Stimulated activated CD4-positive, alpha-beta T cell treated with anti-CD3 and anti-CD28 coated beads, TNF-alpha, amount 100 ng/mL, for 4 hours (primary cell): ENCODE measurements at places on chromosomes 12 and 14.
A peak's percentile ranks its signal among the peaks of the same experiment; 100 is the strongest.

GRCh38 chr14:90198541-90199060 lies 57.8 kb upstream of the PSMC1 start:
- DNase-seq, result no peak

DNA sequence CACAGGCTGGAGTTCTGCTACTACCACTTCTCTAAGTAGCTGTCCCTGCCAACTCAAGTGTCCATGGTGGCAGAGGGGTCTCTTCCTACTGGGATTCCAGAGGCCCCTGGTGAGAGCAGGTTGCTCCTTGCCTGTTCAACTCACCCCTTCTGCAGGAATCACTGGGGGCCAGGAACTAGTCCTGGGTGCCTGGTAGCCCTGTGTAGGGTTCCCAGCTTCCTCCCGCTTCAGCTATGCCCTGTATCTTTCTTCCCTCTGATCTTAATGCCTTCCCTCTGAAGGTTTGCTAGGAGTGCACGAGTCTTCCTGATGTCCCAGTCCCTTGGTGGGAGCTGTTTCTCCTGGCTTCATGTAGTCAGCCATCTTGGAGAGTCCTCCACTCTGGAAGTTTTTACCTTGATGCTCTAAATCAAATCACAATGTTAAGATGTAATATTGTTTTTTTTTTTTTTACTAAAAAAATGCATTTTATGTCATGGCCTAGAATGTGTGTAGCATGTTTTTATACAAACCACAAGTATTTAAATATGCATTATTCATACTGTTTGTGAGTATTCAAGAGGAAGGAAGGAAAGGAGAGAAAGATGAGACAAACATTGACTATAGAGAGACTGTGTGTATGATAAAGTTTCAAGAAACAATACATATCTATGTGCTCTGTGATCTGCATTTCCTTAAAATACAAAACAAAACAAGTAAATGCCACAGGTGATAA lies 54.7 kb downstream of the FRS2 start:
- DNase-seq, result no peak

DNA sequence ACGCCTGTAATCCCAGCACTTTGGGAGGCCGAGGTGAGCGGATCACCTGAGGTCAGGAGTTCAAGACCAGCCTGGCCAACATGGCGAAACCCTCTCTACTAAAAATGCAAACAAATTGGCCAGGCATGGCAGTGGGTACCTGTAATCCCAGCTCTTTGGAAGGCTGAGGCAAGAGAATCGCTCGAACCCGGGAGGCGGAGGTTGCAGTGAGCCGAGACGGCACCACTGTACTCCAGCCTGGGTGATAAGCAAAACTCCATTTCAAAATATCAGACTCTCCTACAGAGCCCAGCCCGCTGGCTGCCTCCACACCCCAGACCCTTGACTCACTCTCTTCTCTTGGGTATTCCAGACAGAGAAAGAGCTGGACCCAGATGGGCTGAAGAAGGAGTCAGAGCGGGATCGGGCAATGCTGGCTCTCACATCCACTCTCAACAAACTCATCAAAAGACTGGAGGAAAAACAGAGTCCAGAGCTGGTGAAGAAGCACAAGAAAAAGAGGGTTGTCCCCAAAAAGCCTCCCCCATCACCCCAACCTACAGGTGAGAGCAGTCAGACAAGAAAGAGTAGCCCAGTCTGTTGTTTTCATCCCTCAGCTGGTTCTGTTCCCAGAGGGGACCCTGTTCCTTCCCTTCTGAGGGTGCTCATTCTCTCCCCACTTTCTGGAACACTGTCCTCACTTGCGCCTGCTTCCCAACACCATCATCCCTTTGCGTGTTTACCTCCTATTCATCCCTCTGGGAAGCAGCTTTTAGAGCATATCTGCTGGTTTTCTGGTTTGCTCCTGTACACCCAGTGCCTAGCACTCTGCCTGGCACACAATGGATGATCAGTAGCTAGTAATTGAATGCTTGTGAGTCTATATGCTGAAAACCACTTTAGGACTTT lies 19.7 kb downstream of the AGAP2 start:
- DNase-seq, result no peak

DNA sequence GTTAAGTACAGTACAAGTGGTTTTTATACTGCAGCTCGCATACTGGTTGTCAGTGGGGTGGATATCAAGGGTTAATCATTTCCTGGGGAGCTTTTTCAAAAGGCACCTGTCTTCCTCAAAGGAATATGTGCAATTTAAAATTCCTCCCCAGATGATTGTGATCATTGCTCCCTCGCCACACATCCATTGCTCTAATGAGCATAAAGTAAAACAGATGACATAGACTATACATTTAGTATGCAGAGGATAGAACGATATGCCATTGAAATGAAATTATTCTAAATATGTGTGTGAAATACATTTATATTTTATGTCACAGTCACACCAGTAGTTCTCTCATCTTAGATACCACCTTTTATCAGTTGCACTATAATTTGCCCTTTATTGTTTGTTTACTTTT lies 36.4 kb upstream of the KCNMB4 start:
- DNase-seq, result no peak

DNA sequence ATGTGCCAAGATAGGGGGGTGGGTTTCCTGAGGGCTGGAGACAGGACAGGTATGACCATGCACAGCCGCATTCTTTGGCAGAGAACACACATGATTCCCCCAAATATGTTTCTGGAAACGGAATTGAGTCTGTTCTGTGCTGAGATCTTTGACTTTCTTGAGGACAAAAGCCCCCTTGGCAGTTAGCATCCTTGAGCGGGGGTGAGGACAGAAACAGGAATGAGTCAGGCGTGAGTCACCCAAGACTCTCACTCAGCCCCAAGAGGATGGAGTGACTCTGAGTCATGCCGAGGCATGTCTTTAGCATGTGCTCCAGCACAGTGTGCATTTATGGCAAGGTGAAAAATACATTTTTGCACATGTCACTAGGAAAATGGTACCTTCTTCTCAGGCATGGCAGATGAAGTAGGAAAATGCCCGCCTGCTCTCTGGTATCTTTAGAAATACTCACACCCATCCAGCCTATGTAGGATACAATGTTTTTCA lies 52.1 kb downstream of the DAD1 start:
- DNase-seq, result peak; percentile 84

GRCh38 chr14:91356181-91356763 lies 61.3 kb downstream of the CCDC88C start:
- no peak for DNase-seq

DNA sequence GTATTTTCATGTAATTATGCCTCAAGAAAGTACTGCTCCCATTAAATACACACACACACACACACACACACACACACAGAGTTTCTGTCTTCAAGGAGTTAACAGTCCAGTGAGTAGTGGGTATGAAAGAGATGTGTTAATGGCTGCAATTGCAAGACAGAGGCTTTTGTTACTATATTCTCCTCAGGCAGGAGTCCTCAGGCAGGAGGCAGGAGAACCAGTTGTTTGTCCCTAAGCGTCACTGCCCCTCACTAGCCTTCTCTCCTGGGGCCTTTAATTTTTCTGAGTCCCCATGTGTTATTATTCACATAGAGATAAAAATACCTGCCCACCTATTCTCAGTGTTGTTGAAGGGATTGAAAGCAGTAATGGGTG lies 31.2 kb downstream of the DAD1 start:
- no peak for DNase-seq

- no peak for DNase-seq
These were observed 20.1 kb upstream of the FGD4 start for GRCh38 chr12:32379213-32379612.

DNA sequence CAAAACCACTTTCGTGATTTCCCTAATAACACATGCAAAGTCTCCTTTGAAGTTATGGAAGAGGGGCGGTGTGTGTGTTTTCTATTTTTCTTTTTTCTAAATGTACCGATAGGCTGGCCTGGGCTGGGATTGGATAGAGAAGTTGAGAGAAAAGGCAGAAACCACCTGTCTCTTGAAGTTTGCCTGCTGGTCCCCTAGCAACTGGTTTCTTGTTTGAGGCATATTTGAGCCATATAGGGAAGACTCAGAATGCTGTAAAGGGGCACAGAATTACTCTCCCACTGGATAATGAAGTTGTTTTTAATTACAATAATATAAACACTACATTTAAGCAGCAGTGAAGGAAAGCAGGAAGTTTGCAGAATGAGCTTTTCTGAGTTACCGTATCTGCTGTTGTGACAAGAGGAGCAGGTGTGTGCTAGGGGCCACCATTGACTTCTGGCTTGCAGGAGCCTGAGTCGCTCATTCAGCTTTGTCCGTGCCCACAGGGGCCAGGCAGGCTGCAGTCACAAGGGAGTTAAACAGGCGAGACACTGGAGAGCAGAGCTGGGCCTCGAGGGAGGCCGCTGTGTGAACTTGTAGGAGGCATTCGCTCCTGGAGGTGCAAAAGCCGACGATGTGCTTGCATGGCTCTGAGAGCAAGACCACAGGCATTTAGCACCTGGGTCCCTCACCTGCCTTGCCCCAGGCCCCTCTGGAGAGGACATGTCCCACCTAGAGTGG lies 173.8 kb upstream of the RGS6 start:
- DNase-seq, result no peak

- no peak for DNase-seq
These were observed 206.0 kb upstream of the PLEKHG7 start for GRCh38 chr12:92496790-92497189.

DNA sequence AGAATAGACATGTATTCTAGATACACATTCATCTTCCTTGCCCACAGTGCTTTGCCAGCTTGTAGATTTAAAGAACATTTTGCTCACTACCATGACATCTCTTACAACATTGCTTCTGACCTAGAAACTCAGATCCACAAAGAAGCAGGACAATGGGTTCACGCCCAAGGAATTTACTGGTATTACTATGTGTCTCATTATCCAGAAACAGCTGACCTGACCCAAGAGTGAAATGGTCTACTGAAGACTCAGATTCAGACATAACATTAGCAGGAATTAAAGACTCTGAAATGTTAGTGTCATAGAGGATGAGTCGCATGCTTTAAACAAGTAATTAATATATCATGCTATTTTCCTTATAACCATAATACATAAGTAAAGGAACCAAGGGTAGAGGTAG lies 731.4 kb downstream of the GALC start:
- no peak for DNase-seq

GRCh38 chr12:113647048-113647447 lies 175.4 kb upstream of the LHX5 start:
- DNase-seq, result no peak

DNA sequence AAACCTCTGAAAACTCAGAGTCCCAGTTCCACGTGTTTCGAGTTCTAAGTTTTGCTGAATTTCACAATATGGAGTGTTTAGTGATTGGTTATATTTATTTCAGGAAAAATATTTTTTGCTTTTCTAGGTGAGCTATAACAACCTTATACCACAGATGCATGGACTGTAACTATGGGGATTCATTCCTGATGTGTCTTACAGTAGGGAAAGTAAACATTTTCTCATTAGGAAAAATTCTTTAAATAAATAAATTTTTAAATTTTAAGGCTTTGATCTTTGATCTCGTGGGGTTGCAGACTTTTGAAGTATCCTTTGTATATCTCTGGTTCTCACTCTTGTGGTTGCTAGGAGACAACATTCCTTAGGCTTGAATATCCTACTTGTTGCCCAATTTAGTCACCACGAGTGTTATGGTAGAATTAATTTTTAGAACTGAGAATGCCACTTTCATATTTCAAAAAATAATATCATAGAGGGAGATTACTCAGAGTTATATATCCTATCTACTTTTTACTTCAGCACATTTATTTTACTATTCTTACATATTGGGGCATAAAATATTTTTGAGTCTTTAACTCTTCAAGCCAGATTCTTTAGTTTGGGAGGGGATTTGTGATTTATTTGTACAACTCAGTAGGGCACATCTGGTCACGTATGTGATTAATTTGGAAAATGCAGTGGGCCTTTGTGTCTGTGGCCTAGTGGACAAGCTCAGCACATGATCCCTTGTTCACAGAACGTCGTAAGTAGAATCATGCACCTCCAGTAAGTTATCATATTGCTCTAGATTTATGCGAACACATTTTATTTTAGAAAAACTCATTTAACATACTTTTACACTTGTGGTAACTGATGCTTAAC lies 224.0 kb downstream of the TTC6 start:
- DNase-seq, result no peak
